Foreskin fibroblast (primary cell): ENCODE measurements at places on chromosomes 3 and 15.

DNA sequence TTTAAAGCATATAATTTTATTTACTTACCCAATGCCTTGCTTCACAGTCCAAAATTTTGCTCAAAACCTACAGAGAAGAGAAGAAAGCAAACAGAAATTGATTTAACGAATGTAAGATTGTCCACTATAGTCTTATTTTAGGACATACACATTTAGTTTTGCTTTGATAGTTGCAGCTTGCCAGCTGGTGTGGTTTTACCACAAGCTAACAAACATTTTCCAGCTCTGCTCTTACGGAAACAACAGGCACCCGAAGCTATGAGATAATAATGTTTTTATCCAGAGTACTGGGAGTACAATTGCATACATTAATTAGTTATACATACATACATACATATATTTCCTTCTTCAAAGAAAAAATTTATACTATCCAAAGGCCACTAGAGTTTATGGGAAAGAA lies 10.4 kb downstream of the BCL6 start:
- DNase-seq, result no peak

DNA sequence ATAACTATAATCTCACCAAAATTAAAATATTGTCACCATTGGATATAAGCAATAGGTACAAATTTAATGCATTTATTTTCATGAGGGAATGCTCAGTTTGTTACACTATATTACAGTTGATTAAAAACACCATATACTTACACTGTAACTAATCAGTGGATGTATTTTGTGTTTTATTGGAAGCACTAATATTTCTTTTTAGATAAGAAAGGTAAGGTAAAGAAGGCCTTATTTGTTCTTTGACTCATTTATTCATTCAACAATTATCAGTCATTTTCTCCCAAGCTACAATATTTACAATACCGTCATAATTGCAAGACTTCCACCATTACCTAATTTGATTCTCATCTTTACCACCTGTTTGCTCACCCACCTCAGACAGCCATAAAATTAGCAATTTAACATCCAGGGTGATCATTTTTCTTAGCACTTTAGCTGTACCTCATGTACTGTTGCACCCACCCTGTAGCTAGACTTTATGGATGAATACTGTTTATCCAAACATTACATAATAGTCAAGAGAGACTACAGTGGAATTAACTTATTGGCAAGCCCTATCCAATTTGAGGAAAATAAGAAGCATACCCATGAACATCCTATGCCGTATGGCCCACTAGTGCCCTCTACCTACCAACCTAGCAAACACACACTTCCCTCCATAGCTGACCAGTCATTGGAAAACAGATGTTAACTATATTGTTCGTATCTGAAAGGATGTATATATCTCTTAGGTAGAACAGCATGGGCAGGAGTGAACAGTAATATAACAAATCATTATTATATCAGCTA lies 229.6 kb downstream of the BBX start:
- peak; percentile 49 for DNase-seq

- DNase-seq, result no peak
Observed at GRCh38 chr3:72548981-72549380, 299.3 kb downstream of the SHQ1 start.

GRCh38 chr15:92466834-92467233 lies 73.2 kb downstream of the ST8SIA2 start:
- DNase-seq, result no peak

DNA sequence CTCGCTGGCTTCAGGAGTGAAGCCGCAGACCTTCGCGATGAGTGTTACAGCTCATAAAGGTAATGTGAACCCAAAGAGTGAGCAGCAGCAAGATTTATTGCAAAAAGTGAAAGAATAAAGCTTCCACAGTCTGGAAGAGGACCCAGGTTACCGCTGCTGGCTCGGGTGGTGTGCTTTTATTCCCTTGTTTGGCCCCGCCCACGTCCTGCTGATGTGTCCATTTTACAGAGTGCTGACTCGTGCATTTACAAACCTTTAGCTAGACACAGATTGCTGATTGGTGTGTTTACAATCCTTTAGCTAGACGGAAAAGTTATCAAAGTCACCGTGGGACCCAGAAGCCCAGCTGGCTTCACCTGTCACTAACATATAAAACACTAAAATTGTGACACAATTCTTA lies 1464.5 kb downstream of the ZPLD1 start:
- DNase-seq, result no peak

DNA sequence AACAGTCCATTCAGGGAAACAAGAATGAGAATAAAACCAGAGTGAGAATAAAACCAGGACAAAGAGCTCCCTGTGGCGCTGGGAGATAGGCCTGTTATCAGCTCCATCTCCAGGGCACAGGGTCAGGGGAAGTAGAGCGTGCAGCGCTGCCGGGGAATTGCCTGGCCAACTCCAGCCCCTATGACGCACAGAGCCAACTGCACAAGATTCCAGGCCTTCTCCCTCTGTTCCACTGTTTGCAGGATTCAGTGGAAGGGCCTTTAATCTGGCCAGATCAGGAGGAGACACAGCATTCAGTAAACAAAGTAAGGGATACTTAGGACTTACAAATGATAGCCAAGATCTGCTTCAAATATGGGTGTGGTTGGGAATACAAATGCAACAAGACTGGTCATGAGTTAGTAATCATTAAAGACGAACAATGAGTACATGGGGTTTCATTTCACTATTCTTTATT lies 49.4 kb downstream of the ITGB5 start:
- peak; percentile 73 for DNase-seq

DNA sequence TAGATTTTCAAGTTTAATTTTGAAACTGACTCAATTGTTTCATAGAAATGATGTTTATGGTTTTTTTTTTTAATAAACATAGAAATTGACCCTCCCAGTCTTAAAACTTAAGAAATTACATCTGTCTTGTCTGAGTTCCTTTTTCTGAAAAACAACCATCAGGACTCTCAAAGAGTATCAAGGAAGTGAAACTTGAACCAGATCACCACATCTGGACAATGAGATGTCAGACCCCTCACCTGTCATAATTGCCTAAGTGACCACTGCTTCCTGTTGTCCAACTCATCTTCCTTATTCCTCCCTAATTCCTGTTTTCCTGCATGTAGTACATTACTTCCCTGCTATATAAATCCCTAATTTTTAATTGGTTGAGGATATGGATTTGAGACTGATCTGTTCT lies 441.5 kb upstream of the ARHGEF26 start:
- DNase-seq, result no peak

DNA sequence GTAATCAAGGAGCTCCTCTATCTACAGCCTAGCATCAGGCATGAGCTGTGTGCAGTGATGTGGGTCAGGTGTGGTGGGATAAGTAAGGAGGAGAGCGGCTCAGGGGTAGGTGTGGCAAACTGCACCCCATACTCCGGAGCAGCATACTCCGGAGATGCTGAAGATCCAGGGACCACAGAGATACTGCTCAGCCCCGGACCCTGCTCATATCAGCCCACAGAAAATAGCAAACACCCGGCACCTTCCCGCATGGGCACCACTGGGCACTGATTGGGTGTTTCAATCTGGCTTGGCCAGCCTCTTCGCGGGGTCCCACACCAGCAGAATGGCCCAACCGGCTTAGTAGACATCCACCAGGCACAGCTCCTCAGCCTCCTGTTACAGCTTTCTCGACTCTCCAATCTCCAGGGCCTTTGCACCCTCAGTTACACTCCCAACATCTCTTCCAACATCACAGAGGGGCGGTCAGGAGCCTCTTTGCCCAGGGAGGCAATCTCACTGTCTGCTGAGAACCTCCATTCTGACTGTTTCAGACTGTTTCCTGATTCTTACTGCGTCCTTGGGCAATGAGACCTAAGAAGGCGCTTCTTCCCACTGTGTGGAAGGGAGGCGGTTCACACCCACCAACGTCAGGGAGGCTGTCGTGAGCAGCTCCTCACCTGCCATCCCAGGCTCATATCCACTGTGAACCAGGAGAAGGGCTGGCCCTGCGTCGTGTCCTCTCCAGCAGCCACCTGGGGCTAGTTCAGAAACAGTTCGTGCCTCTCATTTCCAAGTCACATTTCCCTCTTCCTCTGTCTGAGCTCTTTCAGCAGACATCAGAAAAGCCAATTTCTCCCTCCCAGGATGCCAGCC lies 59.8 kb downstream of the CAPN7 start:
- no peak for DNase-seq

- peak; percentile 53 for DNase-seq
Observed at GRCh38 chr3:23258110-23258509, 55.0 kb downstream of the UBE2E2 start.

GRCh38 chr3:181712553-181713279 lies 991 bp downstream of the SOX2 start:
- DNase-seq, result no peak

GRCh38 chr3:23761440-23761896 lies 44.3 kb upstream of the UBE2E1 start:
- peak; percentile 23 for DNase-seq

- DNase-seq, result peak; percentile 74
Observed at GRCh38 chr3:78867409-78868372, 900.1 kb downstream of the ROBO1 start.

DNA sequence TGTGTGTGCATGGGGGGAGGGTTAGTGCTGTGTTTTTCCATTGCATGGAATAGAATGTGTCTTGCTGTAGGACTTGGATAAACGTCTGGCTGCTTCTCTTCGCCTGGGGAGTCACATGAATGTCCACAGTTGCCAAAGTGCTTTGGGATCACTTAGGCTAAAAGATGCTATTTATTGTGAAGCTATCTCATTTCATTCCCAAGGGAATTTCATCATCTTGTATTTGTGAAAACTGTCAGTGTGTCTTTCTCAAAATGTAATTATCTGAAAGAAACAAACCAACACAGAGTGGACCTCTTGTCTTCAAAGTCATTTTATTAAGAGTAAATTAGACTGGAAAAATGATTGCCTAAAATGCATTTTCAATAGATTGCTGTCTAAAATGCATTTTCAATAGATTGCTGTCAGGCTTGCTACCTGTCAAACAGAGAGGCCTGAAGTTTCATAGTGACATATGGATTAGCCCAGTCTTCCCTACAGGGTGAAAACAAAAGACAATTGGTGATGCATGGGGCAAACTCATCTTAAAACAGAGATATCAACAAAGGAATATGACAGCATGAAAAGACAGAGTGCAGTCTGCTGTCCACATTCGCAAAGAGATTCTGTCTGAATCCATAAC lies 117.1 kb upstream of the GOLIM4 start:
- DNase-seq, result no peak

DNA sequence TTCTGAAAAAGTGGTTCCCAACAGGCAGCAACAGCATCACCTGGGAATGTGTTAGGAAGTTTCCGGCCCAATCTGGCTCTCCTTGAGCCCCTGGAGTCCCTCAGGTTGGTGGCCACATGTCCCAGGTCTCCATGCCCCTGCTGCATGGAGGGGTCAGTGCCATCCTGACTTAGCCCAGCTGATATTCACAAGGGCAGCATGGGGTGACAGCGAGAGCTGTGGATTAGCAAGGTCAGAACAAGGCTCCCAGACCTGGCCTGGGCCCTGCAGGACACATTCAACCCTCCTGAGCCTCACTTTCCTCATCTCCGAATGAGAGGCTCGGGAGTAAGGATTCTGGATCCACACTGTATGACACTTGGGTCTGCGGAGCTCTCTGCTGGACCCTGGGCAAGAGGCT lies 243.8 kb upstream of the TLE3 start:
- DNase-seq, result no peak

DNA sequence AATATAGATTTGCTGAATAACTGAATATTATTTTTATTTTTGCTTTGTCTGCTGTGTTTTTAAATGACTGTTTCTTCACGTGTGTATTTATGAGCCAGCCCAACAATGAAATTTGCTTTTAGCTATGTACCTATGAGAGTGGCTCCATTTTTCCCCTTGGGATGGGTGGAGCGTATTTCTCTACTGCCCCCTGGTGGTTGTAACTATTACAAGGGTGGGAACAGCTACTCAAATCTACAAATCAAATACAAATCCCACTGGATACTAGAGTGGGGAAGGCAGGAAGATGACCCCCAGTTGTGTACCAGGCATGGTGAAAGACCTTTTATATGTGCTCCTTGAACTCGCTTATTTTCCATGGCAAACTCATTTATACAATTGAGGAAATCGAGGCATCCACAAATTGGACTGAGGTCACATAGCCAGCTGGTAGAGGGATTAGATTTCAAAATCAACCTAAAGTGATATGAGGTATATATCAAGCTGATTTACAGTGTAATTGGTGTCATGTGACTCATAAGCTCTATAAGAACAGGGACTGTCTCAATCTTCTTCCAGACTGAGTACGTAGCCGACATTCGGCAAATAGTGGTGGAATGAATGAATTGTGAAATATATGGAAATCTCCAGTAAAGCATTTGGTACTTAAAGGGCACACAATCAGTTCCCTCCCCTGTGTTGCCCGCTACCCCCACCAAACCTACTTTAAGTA lies 69.5 kb upstream of the VEPH1 start:
- peak; percentile 77 for DNase-seq

DNA sequence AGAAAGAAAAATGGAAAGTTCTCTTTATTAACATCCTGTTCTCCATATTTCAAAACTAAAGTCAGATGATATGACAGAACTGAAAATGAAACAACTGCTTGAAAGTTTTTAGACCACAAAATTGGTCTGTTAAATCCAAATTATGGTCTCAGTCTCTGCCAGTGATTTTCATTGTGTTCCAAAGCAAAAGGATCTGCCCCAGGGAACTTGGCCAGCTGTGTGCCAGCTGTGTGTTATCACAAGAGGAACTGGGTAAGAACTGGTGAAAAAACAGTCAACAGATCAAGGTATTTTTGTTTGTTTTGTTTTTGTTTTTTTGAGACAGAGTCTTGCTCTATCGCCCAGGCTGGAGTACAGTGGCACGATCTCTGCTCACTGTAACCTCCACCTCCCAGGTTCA lies 323.3 kb downstream of the CTNNB1 start:
- no peak for DNase-seq

GRCh38 chr15:80599359-80599758 lies 95.8 kb upstream of the ABHD17C start:
- DNase-seq, result peak; percentile 82

DNA sequence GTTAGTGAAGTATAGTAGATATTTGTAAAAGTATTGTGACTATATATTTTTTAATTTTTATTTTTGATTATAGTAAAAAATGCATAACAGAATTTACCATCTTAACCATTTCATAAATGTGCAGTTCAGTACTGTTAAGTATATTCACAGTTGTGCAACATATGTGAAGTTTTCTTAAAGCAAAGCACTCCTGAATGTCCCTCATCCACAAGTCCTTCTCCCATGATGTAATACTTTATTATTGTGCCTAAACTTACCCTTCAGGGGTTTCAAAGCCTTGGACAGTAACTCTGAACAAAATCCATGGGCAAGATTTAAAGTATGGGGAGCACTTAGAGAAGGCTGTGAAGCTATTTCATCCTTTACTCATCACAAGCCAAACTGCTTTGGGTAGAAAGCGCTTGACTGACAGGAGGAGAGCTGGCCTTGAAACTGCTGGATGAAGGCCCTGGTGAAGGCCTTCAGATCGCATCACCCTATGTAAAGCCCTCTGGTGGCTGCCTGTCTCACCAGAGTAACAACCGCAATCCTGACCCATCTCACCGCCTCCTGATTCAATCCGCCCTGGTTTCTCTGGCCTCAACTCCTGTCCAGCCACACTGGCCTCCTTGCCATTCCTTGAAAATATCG lies 28.0 kb downstream of the LSM3 start:
- DNase-seq, result no peak

DNA sequence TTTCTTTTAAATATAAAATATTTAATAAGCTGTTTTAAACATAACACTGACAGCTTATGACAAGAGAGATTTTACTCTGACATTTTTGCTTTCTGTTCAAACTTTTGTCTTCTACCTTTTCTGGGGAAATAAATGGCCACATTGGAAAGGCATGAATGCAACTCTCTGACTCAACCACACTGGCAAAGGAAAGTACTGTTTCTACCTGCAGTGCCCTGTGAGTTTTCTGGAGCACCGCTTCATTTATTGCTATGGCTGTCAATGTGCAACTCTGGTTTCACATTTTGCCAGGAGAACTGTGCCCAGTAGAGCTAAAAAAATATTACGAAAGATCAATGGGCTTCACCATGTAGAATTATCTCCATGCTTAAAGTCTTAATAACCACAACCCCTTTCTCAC lies 15.1 kb downstream of the PDZRN3 start:
- DNase-seq, result no peak
